NCI-H1436 treated with DMSO at 0.1 percent for 48 hours (cell line): ENCODE measurements at places on chromosomes 3 and 15.

GRCh38 chr15:51751697-51752683 lies 593 bp downstream of the TMOD2 start:
- DNase-seq, result no peak

GRCh38 chr3:8296461-8296860 lies 205.2 kb upstream of the LMCD1 start:
- DNase-seq, result no peak

- DNase-seq, result no peak
Measured at GRCh38 chr3:133633439-133633838, 28.3 kb downstream of the TOPBP1 start.

DNA sequence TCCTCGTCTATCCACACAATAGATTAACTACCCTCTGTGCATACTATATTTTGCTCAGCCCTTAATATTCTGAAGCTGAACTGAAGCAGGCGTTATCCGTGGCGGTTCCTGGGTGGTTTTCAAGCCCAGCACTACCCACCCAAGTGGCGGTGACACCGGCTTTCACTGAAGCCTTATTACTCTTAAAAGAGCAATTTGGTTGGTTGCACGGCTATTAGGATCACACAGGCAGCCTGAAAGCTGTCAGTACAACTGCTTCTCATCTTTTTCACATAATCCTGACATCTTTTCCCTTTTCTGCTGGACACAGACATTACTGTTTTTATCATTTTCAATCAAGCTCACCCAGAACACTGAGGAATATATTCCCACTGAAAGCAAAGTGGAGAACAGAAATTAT lies 525.3 kb upstream of the ZNF717 start:
- DNase-seq, result no peak

GRCh38 chr3:128554100-128554464 lies 61.1 kb upstream of the GATA2 start:
- no peak for DNase-seq

- no peak for DNase-seq
Measured at GRCh38 chr3:101248736-101249135, 71.6 kb downstream of the IMPG2 start.

- no peak for DNase-seq
Measured at GRCh38 chr3:59318881-59319280, 269.1 kb upstream of the CFAP20DC start.

- DNase-seq, result no peak
Measured at GRCh38 chr3:9037144-9037711, 74.0 kb upstream of the RAD18 start.

- no peak for DNase-seq
Measured at GRCh38 chr3:49666592-49666991, 7.6 kb upstream of the APEH start.

DNA sequence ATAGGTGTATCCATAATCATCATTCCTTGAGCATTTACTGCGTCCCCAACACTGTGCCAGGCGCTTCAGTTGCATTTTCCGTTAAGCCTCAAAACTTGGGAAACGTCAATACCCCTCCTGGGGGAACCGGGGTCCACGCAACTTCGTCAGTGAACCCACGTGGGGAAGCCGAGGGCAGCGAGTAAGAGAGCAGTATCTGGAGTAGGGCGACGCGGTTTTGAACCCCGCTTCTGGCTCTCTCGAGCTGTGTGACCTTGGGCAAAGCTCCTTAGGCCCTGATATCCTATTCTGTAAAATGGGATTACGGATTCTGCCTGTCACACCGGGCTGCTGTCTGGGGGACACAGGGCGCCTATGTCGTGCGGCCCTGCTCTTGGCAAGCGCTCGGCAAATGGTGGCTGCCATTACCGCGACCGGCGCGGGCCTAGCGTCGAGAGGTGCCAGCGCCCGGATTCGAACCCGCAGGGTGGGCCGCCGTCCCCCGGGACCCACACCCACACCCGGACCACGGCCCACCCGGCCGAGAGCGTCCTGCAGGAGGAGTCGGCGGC lies 590 bp downstream of the POLG start:
- no peak for DNase-seq

DNA sequence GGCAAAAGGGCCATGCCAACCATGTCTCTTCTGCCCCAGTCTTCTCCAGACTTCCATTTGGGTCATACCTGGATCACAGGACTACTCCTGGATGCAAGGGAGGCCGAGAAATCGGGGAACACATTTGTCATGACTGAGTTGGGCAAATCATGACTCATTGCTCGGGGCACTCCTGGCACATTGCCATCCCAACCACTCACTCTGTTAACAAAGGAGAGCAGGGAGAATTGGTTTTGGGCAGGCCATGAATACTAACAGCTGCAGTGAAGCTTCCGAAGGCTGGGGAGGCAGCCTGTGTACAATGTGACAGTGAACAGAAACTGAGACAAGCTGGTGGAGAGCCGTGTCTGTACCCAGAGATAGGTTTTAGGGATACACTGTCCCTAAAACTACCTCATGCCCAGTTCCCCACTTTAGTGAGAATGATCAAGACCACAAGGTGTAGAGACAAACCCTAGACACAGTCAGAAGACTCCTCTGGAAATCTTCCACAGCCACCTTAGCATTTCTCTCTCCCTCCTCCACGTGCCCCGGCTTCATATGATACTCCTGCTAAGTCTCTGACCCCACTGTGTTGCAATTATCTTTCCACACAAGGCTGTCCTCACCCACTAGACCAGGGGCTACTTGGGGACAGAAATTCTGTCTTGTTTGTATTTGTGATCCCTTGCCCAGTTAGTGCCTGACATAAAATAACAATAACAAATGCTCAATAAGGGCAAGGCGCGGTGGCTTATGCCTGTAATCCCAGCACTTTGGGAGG lies 10.5 kb upstream of the BUB1B start:
- peak; percentile 22 for DNase-seq

DNA sequence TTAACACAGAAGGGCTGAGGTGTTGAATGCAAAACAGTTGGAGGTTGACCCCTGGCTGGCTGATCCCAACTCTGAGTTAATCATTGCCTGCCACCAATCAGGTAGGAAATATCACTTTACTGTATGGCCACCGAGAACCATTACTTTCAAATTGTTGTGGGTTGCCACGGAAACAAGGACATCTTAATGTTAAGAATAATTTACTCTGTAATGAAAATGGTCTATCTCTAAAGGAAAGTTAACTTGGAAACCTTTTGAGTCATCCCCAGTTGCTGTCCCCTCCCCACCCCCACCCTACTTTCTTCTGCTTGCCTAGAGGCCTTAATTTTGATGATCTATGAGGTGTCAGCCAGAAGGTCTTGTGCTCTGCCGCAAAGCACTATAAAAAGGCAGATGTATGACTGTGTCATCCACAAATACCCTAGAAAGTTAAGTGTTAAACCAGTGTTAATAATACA lies 78.7 kb upstream of the SNRK start:
- no peak for DNase-seq

DNA sequence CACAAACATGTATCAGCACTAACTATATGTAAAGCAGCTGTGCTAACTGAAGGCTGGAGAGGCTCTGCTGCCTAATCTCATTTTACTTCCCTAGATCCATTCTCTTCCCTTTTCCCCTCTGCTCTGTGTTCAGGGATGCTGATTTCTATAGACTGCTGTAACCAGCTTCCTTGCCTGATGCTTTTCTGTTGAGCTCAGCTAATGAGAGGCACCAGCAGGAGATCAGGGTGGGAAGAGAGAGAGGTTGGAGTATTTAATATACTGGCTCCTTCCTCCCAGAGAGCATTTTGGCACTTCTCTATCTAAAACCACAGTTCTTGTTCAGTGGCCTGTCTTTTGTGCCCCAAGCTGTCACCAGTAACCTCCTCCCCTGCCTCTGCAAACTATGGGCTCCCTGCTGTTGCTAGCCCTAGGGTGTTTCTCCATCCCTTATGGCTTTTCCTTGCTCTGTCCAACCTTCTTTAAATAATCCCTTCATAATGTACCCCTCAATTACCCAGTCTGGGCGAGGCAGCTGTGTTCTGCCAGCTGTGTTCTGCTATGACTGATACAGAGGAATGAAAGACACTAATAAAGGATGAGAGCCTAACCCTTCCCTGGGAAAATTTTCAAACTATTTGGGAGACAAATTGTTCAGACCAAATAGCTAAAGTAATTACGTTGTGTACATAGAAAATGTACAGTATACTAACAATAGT lies 69.5 kb downstream of the CADPS start:
- DNase-seq, result no peak

DNA sequence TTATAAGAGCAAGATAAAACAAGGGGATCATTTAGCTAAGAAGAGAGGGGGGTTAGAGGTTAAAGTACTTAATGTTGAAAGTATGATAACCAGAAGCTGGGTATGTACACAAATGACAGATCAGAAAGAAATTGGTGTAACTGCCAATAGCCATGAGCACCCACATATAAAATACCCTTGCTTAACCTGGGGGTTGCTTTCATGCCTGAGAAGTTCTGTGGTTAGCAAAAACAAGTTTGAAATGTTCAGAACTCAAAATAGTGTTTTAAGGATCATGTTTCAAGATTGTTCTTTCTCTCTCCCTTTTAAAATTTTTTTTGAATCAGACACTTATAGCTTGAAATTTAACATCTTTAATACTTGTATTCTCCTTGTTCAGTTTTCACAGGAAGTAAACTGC lies 321.4 kb upstream of the GBE1 start:
- DNase-seq, result no peak

DNA sequence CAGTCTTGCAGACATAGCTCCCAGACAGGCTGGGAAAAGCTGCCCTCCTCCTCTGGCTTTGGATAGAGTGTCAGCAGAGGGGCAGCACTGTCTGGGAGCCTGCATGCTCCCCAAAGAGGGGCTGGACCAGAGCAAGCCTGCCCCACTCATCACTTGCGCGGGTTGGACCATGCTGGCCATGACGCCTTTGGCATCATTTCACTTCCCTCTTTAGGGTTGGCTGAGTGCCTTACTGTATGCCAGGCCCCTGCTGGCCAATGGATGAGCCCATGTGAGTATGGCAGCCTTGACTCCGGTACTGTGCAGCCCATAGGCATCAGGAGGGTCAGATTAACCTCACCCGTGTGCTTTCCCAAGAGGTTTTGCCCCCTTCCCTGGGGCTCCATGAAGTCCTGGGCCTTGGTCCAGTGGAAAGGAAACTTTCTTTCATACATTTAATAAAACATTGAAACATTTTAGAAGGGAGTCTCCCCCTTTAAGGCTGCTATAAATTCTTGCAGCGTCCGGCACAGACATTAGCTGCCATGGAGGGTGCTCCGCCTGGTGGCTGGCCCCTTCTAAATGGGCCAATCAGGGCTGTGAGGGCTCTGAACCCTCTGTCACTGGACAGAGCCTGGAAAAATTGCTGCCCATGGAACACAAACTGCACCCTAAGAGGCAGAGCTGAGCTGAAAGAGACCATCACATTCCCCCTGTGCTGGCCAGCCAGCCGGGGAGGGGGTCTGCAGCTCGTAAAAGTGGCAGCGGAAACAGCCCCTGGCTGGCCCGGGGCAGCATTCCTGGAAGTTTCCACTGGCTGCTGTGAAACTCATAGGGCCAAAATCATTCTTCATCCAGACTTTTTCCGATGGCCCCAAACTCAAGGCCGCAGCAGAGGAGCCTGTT lies 20.8 kb upstream of the DUSP7 start:
- no peak for DNase-seq
